WERI-Rb-1 (cell line): ENCODE measurements at places on chromosomes 12 and 14.

DNA sequence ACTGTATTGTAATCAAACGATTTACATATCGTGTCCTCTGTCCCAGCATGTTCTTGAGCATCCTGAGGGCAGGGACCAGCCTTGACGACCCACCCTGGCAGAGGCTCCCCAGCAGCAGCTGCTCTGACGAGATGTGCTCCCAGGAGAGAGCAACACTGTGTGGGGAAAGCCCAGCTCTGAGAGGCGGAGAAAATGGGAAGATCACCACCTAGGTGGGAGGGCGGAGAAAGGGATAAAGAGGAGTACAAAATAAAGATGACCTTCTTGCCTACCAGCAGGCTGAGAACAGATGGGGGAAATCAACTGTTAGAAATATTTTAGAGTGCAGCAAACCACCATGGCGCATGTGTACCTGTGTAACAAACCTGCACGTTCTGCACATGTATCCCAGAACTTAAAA lies 71.5 kb upstream of the CAPRIN2 start:
- no peak for DNase-seq

DNA sequence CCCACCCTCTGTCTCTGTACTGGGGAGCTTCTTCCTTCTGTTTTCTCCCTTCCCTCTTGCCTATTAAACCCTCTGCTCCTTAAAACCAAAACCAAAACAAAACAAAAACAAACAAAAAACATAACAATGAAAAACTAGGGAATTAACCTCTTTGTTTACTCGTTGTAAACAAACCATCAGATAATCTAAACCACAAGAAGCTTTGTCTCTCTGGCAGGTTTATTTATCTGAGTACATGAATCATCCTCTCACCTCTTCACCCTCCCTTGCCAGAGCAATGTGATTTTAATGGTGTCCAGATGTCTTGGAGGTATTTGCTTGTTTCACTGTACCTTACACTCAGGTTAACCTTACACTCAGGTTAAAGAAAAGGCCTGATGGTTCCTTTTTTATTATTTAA lies 66.1 kb downstream of the DYRK2 start:
- DNase-seq, result no peak

DNA sequence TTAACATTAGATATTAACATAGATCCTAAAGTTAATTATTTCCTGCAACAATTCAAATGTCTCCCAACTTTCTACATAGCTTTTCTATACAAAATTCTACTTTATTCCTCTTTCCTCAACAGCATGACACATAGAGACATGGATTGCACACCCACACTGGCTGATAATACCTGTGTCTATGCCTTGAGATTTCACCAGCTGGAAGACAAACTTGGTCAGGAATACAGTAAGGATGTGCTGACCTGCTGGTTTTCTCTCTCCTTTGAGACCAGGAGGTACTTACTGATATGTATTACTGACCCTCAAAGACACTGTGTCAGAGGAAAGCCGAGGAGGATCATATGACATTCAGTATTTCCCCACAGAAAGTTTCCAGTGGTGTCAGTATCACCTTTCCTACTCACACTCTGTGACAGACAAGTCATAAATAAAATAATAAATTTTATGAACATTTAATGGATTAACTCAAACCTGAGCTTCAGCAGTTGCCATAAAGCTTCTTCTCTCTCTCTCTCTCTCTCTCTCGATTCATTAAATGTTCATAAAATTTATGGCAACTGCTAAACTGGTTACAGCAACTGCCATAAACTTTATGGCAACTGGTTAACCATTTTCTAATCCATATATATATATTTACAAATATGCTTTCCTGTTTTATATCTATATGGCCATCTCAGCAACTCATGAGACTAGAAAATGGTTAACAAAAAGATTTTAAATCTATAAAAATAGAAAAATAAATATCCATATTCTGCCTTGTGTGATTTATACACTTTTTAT lies 22.7 kb downstream of the EIF2S3B start:
- no peak for DNase-seq

- DNase-seq, result peak; percentile 60
These were observed at the start of gene C1S for GRCh38 chr12:7060353-7060954. Gene C1S (plus strand): TSS chr12:7060718. CDS start chr12:7061913, 1,195 bp downstream.

DNA sequence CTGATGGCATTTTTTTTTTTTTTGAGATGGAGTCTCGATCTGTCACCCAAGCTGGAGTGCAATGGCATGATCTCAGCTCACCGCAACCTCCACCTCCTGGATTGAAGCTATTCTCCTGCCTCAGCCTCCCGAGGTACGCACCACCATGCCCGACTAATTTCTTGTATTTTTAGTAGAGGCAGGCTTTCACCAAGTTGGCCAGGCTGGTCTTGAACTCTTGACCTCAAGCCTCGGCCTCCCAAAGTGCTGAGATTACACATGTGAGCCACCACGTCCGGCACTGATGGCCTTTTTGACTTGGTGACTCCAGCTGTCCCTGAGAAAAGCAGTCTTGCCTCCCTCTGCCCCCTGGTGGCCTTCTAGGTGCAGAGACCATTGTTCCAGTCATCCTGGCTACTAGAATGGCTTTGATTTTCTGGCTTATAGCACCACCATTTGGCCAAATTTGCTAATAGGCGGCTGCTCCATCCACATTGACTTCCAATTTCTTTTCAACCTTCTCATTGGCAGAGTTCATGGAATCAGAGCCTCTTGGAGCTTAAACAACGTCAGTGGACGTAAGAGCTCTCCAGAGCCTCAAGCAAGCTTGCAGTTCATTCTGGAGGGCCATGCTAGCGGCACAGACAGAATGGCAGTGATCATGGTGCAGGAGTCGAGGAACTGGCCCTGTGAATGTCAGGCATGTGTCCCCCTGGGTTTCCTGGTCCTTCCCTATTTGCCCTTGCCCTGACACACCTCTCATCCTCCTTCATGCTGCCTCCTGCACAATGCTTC lies 25.4 kb upstream of the EIF4B start:
- DNase-seq, result peak; percentile 90

- no peak for DNase-seq
These were observed 2.0 kb downstream of the AQP2 start for GRCh38 chr12:49952391-49953055.

DNA sequence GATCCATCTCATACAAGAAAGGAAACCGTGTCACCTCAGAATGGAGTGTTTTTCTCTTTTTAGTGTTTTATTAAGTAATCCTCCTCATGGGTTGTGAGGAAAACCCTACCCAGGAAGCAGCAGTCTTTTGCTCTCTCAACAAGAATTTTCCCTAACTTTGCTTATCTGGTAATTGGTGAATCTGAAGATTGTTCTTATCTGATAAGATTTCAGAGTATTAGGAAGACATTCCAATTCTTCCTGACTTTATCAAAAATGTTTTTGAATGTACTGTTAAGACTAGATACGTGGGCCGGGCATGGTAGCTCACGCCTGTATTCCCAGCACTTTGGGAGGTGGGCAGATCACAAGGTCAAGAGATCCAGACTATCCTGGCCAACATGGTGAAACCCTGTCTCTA lies 86.0 kb downstream of the PHLDA1 start:
- DNase-seq, result no peak

DNA sequence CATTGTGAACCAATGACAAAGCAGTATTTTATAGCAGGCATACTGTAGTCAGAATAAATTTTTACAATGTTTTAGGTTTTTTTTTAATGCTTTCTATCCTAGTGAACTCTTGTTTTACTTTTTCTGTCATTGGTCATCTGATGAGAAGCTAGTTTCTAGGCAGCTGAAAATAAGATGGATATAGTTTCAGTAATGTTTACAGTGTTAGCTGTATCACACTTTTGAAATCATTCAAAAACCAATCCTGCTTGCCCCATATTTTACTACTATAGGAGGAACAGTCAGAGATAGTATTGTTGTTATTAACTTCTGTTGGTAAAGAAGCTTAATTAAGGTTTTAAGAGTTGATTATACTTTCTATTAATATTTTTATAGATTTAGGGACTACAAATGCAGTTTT lies 24.5 kb downstream of the USP15 start:
- DNase-seq, result no peak

DNA sequence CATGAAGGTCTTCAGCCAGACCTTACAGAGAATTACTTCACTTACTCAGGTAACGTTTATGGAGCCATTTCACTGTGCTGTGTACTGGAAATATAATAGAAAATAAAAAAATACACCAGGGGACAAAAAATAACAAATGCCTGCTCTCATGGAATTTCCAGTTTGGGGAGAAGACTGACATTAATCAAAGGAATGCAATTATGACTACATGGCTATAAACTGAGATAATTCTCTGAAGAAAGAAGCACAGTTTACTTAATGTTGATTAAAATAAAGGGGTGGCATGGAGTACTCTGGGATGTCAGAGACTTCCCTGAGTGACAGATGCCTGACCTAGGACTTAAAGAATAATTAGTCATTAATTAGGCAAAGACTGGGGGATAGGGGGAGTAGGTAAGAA lies 59.0 kb downstream of the DENND5B start:
- DNase-seq, result no peak

GRCh38 chr14:95531473-95531872 lies 3.4 kb upstream of the GLRX5 start:
- DNase-seq, result no peak

- no peak for DNase-seq
These were observed 33.7 kb upstream of the HELB start for GRCh38 chr12:66268562-66268961.

DNA sequence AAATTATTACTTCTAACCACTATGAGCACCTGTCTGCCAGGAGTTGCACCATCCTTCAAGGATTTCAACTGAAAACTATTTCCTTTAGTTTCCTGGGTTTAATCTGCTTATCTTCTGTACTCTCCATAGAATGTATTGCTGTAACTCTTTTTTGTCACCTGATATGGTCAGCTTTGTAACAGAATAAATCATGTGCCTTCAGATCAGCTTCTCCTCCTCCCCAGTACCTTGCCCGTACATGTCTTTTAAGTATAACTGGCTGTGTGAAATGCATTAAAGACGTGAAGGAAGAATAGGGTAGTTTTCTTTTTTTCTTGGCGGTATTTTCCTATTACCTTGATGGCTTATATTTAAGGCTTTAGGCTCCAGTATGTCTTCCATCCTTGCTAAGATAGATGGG lies 200.3 kb upstream of the NAV3 start:
- peak; percentile 12 for DNase-seq

DNA sequence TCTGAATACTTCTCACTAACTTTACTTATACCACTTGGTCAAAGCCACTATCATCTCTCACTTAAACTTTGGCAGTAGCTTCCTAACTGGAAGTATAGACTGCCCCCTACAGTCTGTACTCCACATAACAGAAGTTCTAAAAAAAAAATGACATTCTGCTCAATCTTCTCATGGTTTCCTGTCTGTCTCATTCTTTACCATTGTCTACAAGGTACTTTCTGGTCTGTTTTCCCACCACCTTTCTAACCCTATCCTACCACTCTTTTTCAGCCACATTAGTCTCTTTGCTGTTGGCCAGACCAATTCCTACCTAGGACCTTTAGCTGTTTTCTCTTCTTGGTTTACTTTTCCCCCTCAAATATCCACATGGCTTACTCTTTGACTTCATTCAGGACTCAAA lies 14.7 kb downstream of the CPSF6 start:
- DNase-seq, result no peak

DNA sequence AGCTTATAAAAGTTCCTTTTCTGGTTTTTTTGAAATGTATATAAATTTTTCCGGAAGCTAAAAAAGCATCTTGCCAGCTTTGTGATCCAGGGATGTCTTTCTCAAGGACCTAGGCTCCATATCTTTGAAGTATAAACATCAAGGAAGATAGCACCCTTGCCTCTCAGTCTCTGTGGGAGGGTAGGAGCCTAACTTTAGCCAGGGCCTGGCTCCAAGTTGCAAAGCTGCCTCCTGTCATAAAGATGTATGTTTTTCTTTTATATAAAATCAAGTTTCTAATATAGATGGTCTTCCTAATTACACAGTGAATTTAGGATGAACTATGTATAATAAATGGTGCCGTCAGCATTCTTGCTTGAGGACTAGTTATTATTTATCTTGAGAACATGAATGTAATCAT lies 612.6 kb upstream of the USP15 start:
- no peak for DNase-seq

DNA sequence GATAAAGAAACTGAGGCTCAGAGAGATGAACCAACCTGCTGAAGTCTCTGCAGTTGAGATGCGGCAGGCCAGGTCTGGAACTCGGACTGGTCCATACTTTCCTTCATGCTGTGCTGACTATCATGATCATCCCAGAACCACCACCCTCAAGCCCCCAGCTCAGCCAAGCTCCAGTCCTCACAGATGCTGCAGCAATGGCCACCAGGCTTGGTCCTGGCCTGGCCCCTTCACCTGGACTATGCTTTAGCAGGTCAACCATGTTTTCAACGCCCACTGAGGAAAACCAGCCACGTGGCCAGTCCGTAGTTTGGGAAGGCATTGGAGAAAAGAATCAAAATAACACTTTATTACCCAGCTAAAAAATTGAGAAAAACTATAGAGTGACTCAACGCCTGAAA lies 1.4 kb downstream of the GPR68 start:
- DNase-seq, result no peak
